ENCODE measurements at places on chromosomes 7 and 10.

DNA sequence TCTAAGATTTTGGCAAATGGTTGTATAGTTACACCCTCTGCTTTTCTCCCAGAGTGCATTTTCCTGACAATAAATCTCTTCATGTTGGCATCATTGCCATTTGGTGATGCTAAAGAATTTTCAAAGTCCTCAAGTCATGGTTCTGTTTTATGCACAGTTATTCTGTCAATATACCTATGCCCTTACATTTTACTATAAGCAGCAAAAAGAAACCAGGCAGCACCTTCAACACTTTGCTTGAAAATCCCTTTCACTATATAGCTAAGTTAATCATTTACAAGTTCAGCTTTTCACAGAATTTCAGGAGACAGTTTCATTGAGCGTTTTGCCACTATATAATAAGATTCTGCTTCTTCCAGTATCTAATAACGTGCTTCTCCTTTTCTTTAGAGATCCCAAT, 22.6 kb downstream of the FIGNL1 start:
- no peak for DNase-seq

- DNase-seq = no peak
These were observed 50.4 kb downstream of the UNC5B start for GRCh38 chr10:71262817-71263216.

DNA sequence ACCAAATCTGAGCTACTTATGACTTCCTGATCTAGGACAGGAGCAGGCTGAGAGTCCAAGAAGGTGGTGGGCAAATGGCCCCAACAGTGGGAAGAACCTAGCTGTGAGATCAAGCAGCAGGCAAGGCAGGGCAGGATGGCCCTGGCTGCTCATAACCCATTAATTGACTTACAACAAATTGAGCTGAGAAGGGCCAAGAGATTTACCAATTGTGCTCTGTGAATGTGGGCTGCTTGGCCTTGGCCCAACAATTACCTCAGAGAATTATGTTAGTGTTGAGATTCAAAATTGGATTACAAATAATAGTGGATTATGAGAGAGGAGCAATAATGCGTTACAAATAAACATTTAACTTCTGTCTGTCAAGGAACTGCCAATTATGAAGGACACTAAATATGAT, 956.5 kb downstream of the KCNMA1 start:
- no peak for DNase-seq

- no peak for DNase-seq
These were observed 147.3 kb upstream of the PRPS1L1 start for GRCh38 chr7:18174996-18175395.

GRCh38 chr10:133484818-133485217, 31.1 kb downstream of the SCART1 start:
- DNase-seq = no peak

- DNase-seq = no peak
These were observed 23.5 kb upstream of the PDE1C start for GRCh38 chr7:32093415-32094408.
